Activated naive CD8-positive, alpha-beta T cell treated with anti-CD3 and anti-CD28 coated beads for 36 hours (primary cell): ENCODE measurements at places on chromosomes 7 and 10. TPM values are rescaled to one million over a fixed set of nuclear protein-coding genes. Genes with fewer than 3 reads are reported as not detected.

GRCh38 chr7:31410265-31410664 is 69.7 kb upstream of the NEUROD6 start:
- H3K4me3 ChIP-seq, result no peak overlapping the region
- H3K36me3 ChIP-seq, result no peaks in the 10 kb centered on the region
- DNase-seq, result no peak

DNA sequence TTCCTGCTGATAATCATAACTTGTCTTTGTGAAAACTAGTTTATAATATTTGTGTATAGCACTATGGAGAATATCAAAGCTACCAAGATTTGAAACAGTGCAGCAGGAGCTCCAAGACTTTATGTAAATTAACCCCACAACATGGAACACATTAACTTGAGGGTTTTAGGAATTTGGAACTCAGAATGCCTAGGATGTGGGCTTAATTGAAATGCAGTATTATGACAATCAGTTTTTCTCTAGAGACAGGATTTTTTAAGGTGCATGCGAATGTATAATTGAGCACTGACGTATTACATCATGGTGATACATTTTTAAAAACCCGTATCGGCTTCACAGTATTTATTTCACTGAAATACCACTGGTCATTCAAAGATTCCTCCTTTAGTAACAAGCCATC is 313.1 kb upstream of the DGKB start:
- no peak for DNase-seq
- no peaks in the 10 kb centered on the region for H3K4me1 ChIP-seq
- no peaks in the 10 kb centered on the region for H3K36me3 ChIP-seq
- no peak overlapping the region for H3K4me3 ChIP-seq
- no peak overlapping the region for H3K27ac ChIP-seq

- no peaks in the 10 kb centered on the region for H3K36me3 ChIP-seq
- no peak overlapping the region for H3K4me3 ChIP-seq
- no peak for DNase-seq
- no peaks in the 10 kb centered on the region for H3K4me1 ChIP-seq
- no peaks in the 10 kb centered on the region for H3K27me3 ChIP-seq
Measured at GRCh38 chr10:124279882-124280281, 138.8 kb downstream of the OAT start.

DNA sequence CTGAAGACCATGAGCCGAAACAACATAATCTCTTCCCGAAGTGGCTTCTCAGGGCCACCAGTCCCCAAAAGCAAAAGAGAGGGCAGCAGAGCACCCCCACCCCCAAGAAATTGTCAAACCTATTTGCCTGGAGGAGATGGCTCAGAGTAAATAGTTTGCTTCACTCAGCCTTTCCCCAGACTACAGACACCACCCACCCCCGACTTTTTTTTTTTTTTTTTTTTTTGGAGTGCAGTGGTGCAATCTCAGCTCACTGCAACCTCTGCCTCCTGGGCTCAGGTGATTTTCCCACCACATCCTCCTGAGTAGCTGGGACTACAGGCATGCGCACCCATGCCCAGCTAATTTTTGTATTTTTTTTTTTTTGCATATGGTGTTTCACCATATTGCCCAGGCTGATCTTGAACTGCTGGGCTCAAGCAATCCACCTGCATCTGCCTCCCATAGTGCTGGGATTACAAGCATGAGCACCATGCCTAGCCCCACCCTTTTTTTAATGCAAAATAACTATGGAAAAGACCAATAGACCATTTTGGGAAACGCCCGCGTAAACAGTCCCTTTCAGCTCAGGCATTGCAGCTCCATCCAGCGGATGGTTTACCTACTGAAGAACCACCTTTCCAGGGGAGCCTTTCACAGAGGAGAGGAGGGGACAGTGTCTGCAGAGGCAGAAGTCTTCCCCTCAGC is 9.7 kb downstream of the ZMIZ1 start:
- no peak overlapping the region for H3K4me3 ChIP-seq
- H3K27ac ChIP-seq, result no peak overlapping the region
- peaks cover 20% of the 10 kb centered on the region for H3K4me1 ChIP-seq
- DNase-seq, result no peak
- H3K36me3 ChIP-seq, result no peaks in the 10 kb centered on the region
- H3K27me3 ChIP-seq, result no peaks in the 10 kb centered on the region

The CCL26 gene
- not detected for total RNA-seq

The HYAL4 gene
- not detected for total RNA-seq

The ECHDC3 gene
- total RNA-seq, result 1.9 TPM

The DRGX gene
- total RNA-seq, result not detected

DNA sequence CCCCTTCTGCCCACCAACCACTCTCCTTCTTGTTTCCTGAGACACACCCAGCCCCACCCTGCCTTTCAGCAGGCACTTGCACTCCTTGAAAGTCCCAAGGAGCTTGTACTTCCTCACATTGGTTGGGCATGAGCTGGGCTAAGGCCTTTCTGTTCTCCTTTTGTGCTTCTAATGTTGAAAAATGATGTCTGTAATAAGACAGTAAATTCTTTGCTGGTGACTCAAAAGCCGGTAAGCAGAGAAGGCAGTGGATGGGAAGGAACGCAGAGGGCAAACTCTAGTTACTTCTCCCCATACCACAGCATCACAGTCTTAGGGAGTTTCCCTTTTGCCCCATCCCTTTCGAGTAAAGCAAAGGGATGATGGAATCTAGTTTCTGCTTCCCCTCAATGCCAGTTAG is 185.6 kb downstream of the PLXNA4 start:
- no peak for DNase-seq
- no peak overlapping the region for H3K27ac ChIP-seq
- no peaks in the 10 kb centered on the region for H3K27me3 ChIP-seq
- no peaks in the 10 kb centered on the region for H3K4me1 ChIP-seq
- no peaks in the 10 kb centered on the region for H3K36me3 ChIP-seq

DNA sequence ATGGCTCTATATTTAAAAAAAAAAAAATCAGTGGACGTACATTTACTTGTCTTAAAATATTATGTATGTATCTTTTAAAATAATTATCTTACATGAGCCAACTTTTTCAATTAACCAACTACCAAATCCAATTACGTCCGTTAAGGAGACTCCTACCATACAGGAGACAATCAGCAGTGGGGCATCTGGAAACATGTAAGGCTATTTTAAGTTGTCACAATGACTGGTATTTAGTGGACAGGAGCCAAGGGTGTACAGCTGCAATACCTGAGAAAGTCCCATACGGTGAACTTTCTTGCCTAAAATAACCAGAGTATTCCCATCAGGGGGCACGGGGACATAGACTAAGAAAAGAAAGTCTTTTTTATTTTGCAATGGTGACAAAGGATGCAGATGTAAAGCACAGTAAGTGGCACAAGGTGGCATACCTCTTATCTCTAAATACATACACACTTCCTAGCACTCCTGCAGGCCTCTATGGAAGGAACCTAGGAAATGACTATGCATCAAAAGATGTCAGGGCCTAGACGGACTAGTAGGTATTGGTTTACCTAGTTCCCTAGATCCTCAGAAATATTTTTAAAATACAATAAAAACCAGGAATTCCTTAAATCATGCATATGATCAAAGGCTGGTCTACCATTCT is 16.0 kb upstream of the TLL2 start:
- H3K4me1 ChIP-seq, result peaks cover 10% of the 10 kb centered on the region
- peaks cover 25% of the 10 kb centered on the region for H3K36me3 ChIP-seq
- no peak overlapping the region for H3K27ac ChIP-seq
- no peaks in the 10 kb centered on the region for H3K27me3 ChIP-seq
- H3K4me3 ChIP-seq, result no peak overlapping the region

- H3K4me3 ChIP-seq, result no peak overlapping the region
- H3K4me1 ChIP-seq, result no peaks in the 10 kb centered on the region
- peaks cover 11% of the 10 kb centered on the region for H3K27me3 ChIP-seq
- DNase-seq, result no peak
- H3K36me3 ChIP-seq, result peaks cover 60% of the 10 kb centered on the region
Measured at GRCh38 chr7:130157700-130158099, 47.5 kb downstream of the TMEM209 start.

DNA sequence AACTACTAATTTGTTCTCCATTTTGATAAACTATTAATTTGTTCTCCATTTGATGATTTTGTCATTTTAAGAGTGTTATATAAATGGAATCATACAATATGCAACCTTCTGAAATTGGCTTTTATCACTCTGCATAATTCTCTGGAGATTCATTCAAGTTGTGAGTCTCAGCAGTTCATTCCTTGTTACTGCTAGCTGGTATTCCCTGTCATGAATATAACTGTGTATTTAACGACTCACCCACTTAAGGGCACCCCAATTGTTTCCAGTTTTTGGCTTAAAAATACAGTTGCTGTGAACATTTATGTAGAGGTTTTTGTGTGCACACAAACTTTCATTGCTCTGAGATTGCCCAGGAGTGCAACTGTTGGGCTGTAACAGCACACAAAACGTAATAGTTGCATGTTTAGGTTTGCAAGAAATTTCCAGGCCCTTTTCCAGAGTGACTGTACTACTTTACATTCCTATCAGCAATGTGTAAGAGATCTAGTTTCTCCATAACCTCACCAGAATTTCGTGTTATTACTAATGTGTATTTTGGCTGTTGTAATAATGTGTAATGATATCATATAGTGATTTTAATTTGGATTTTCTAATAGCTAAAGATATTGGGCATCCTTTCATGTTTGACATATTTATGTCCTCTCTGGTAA is 153.2 kb upstream of the ADCY1 start:
- no peak for DNase-seq
- H3K36me3 ChIP-seq, result no peaks in the 10 kb centered on the region
- no peak overlapping the region for H3K27ac ChIP-seq
- H3K4me3 ChIP-seq, result no peak overlapping the region

DNA sequence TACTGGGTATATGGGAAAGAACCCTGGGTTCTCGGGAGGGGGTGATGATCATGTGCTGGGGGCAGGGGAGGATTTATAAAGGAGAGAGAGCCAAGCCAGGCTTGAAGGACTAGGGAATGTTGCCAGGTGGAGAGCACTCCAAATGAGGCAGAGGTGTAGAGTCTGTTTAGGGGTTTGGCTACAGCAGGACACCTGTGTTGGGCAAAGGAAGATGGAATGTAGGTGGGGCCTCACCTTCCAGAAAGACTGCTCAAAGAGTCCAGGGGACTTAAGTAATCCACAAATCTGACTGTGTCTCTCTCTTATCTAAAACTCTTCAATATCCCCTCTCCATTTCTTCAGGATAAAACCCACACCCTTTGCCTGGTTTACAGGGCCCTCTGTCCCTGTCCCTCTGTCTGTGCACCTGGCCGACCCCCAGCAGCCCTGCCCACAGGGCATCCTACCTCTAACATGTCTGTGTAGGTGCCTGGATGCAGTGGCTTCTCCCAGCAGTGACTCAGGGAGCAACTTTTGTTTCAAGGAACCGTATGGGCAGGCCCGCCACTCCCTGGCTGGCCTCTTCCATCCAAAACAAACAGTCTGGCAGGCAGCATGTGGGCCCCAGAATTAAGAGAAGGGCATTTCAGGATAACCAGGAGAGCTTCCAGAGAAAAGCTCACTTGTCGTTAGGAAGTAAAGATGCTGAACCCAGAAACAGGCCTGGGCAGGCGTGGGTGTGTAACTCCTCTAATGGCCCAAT is 10.6 kb upstream of the PLEKHA1 start:
- H3K27ac ChIP-seq, result no peak overlapping the region
- peaks cover 9% of the 10 kb centered on the region for H3K4me1 ChIP-seq
- H3K27me3 ChIP-seq, result peaks cover 9% of the 10 kb centered on the region
- no peaks in the 10 kb centered on the region for H3K36me3 ChIP-seq

DNA sequence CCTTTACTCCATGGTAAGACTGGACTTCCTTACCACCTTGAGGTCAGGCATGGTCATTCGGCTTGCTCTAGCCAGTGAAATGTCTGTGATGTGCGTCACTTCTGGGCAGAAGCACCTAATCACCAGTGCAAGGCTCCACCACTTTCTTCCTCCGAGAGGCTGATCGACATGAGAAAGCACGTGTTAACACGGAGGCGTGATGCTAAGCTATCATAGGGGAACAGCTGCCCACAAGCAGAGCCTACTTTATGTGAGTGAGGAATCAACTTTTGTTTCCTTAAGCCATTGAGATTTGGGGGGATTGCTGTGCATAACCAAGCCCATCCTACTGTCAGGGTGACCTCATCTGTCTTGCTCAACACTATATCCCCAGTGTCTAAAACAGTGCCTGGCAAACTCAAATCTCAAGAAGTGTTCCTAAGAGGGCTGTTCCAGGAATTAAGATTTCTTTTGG is 23.1 kb upstream of the SAR1A start:
- H3K4me3 ChIP-seq, result no peak overlapping the region
- H3K27me3 ChIP-seq, result no peaks in the 10 kb centered on the region
- H3K36me3 ChIP-seq, result peaks cover 13% of the 10 kb centered on the region
- H3K4me1 ChIP-seq, result peaks cover 18% of the 10 kb centered on the region
- DNase-seq, result no peak
- H3K27ac ChIP-seq, result no peak overlapping the region

GRCh38 chr10:100996678-100997359 is 2.8 kb upstream of the LZTS2 start:
- no peaks in the 10 kb centered on the region for H3K27me3 ChIP-seq
- peak overlapping the region; percentile 86 for H3K27ac ChIP-seq
- H3K36me3 ChIP-seq, result peaks cover 14% of the 10 kb centered on the region
- peak overlapping the region; percentile 82 for H3K4me3 ChIP-seq

- no peak for DNase-seq
- H3K27ac ChIP-seq, result no peak overlapping the region
- no peaks in the 10 kb centered on the region for H3K27me3 ChIP-seq
Measured at GRCh38 chr7:74625446-74625845, 32.1 kb upstream of the GTF2I start.

DNA sequence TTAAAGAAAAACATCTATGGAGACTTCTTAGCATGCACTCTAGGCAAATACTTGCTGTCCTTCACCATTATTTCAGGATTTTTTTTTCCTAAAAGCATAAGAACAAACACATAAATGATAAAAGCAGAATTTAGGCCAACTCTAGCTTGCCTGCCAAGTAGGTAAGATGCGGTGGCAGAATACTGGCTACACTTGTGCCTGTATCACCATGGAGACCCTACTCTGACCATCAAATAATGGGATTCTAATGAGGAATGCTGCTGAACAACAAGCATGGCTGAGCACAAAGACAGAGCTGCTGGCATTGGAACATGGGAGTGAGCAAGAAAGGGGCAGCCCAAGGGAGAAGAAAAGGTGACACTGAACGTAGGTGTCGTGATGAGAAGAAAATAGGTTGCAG is 18.5 kb upstream of the TAS2R40 start:
- peaks cover 6% of the 10 kb centered on the region for H3K27me3 ChIP-seq
- H3K4me3 ChIP-seq, result no peak overlapping the region
- no peaks in the 10 kb centered on the region for H3K36me3 ChIP-seq

DNA sequence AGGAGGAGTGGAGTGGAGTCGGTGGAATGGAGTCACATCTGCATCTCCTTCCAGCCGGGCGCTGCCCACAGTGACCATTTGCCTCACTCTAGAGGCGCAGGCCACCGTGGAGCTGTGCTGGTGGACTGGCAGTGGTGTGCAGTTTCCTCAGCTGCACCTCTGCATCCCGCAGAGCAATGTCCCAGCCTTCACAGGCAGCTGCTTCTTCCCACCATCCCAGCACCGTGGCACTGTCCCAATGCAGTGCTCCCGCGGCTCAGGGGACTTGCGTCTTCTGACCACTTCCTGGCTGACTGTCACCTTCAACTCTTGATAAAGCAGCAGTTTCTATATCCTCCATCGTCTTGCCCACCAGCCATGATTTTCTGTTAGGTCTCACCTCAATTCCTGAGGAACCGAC is 90.3 kb upstream of the SFMBT2 start:
- H3K4me3 ChIP-seq, result no peak overlapping the region
- DNase-seq, result no peak
- H3K4me1 ChIP-seq, result peaks cover 17% of the 10 kb centered on the region

- H3K27ac ChIP-seq, result no peak overlapping the region
- H3K4me3 ChIP-seq, result no peak overlapping the region
- H3K27me3 ChIP-seq, result no peaks in the 10 kb centered on the region
Measured at GRCh38 chr10:63157845-63158624, 24.9 kb downstream of the NRBF2 start.
